GM19239 (cell line): ENCODE measurements at places on chromosomes 4 and X.

GRCh38 chrX:152917656-152918579 is 20.1 kb downstream of the ZNF185 start:
- DNase-seq = no peak

DNA sequence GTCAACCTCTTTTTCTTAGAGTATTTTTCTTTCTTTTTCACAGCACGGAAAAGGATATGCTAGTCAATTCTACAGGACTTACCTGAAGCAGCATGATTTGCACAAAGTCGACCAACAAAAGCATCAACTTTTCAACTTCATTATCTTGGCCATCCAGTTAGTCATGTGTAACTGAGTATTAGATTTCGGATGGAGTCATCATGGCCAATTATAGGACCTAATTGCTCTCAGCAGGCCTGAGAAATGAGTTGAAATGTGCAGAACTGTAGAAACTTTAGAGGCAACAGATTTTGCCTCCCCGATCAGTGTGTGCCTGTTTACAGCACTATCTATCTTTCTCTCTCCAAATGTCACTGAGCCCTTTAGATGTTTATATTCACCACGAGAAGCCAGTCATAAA is 41.0 kb downstream of the PCDH10 start:
- DNase-seq = no peak

- DNase-seq = peak; percentile 13
Measured at GRCh38 chrX:110146521-110146920, 143.6 kb downstream of the TMEM164 start.

GRCh38 chrX:21747558-21747957 is 10.4 kb downstream of the SMPX start:
- no peak for DNase-seq

- DNase-seq = no peak
Measured at GRCh38 chr4:96262057-96262456, 422.2 kb downstream of the PDHA2 start.

- DNase-seq = no peak
Measured at GRCh38 chrX:13078739-13079444, 34.5 kb upstream of the FAM9C start.

DNA sequence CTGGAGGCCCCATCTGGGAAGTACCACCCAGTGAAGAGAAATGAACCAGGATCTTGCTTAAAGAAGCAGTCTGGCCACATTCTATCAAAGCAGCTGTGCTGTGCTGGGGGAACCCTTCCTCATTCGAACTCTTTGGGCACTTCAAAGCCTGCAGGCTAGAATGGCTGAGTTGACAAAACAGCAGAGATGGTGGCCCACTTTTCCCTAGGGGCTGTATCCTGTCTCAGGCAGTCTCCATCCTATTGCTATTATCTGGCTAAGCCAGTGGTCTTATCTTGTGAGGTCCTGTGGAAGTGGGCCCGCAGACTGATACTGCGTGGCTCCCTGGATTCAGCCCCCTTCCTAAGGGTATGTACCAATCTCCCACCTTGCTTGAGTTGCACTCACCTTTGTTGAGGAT is 114.3 kb downstream of the VSIG4 start:
- DNase-seq = no peak

DNA sequence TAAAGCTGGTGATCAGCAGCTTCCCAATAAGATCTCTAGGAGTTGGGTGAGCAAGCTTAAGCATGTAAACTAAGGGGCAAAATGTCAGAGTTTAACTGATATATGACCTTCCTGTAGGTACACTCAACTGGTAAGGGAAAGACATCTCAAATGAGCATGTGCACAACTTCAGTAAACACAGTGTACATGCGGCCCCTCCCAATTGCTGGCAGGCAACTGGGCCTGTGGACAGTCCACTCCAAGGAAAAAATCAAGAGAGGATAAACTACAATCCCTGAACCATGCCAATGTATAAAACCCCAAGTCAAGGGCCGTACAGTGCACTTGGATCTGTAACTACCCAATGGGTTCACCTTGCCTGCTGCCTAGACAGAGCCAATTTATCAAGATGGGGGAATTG is 4.9 kb upstream of the NAA11 start:
- DNase-seq = no peak

GRCh38 chr4:146155152-146155724 is 20.3 kb upstream of the LSM6 start:
- no peak for DNase-seq

- DNase-seq = no peak
Measured at GRCh38 chr4:1296324-1297022, 6.8 kb downstream of the MAEA start.

DNA sequence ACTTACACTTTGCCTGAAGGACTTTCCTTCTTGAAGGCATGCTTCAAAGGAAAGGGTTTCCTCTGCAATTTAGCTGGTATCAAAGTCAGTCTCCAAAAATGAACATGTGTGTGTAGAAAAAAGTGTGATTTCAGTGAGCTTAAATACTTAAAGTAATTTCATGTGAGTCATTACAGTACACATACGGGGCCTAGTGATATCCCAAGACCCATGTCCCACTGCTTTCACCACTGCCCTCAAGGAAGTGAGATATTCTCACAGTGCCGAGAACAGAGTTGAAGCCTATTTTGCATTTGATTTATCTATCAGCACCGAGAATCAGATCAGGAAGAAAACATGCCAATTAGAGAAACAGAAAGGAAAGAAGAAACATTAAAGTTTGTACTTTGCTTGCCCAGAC is 61.0 kb downstream of the CHST7 start:
- no peak for DNase-seq

DNA sequence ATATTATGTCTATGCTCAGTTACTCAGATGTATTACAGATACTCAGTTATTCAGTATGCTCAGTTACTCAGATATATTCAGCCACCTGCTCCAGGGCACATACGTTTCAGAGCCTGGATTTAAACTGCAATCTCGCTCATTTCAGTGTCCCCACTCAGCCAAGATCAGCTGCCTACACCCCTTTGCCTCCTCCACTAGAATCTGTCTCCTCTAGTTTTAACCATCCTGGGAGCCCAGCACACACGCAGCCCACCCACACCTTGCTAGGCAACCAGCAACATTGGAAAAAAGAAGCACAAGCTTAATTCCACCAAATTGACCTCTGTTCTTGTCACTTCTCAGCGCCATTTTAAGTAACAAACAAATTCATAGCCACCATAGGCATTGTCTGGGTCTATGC is 246.2 kb downstream of the QDPR start:
- no peak for DNase-seq
